AG04449 (cell line): ENCODE measurements at places on chromosomes 1 and 21.

DNA sequence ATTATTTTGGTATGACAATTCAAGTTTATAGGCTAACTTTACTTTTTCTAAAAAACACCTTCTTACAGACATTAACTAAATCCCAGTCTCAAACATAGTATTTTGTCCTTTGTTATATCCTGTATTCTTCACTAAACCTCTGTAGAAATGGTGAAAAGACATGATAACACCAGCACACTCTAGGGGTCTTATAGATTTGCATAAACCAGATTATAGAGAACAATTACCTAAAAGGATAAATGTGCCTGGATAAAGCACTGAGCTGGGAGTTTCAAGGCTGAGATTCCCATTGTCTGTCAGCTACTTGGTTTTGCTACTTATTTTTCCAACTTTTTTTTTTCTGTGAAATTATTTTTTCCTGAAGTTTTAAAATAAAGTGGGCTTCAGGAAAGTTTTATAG, 1288.6 kb upstream of the TMPRSS15 start:
- DNase-seq = no peak

DNA sequence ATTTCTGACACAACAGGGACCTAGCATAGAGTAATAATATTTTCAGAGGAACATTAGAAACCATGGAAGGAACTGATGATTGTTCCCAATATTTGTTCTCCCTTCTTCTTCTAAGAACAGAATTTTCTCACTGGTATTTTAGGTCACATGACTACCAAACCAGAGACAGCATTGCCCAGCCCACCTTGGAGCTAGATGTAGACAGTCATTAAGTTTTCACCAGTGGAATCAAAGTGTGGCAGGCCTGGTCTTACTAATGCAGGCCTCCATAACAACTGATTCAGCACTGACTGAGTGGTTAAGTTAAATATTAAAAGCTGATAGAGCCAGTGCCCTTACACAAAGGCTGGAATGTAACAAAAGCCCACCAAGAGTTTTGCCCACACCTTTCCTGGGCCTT, 244.4 kb downstream of the ZNF648 start:
- no peak for DNase-seq

- DNase-seq = no peak
Measured at GRCh38 chr1:116379057-116379630, 6.1 kb downstream of the ATP1A1 start.

- DNase-seq = no peak
Measured at GRCh38 chr1:228285661-228286504, 78.0 kb downstream of the OBSCN start.

- DNase-seq = no peak
Measured at GRCh38 chr1:110777228-110777627, 95.7 kb upstream of the CD53 start.

GRCh38 chr1:189141056-189141455, 1336.6 kb downstream of the BRINP3 start:
- DNase-seq = no peak

DNA sequence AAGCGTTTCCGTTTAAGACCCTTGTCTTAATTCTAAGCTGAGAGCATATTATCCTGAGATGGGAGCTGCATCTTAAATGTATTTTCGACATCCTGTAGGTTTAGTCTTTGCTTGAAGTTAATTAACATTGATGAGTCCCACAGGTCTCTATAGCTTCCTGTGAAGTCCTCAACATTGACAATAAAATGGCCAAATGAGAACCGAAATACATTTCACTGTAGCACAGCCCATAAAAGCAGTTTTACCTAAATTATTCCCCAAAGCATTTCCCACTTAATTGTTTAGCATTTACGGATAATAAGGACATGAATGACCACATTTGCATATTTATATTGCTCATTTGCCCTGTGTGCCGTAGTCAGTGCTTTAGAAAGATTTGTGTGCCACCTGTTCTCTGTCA, 116.4 kb downstream of the CRB1 start:
- no peak for DNase-seq
